ENCODE measurements at places on chromosomes 7 and 10.

GRCh38 chr10:79019441-79020014 is 49.2 kb upstream of the ZMIZ1 start:
- DNase-seq: no peak

GRCh38 chr10:117382861-117383260 is 7.6 kb upstream of the PDZD8 start:
- DNase-seq: no peak

- no peak for DNase-seq
Measured at GRCh38 chr10:37434091-37434490, 308.7 kb downstream of the ANKRD30A start.

DNA sequence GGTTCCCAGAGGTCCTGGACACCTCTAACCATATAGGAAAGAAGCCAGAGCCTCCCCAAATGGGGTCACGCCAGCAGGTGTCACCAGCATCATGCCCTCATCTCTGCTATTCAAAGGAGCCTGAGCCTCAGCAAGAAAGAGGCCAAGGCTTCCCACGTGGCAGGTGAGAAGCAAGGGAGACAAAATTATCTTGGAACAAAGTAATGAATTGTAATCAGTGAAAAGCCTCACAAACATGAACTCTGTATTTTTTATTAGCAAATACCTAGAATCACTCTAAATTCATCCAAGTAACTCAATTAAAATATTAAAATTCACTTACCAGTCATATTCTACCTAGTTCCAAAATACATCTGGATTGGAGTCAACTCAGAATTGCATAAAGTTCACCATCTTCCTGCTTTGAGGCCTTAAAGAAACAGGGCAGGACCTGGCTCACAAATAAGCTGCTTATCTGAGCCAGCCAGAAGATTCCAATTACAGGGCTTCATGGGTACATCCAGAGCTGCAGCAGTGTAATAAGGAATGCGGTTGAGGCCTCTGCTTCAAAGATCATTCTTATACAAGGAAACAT is 68.7 kb downstream of the SGMS1 start:
- no peak for DNase-seq

GRCh38 chr10:63703113-63703670 is 182.0 kb downstream of the REEP3 start:
- no peak for DNase-seq

DNA sequence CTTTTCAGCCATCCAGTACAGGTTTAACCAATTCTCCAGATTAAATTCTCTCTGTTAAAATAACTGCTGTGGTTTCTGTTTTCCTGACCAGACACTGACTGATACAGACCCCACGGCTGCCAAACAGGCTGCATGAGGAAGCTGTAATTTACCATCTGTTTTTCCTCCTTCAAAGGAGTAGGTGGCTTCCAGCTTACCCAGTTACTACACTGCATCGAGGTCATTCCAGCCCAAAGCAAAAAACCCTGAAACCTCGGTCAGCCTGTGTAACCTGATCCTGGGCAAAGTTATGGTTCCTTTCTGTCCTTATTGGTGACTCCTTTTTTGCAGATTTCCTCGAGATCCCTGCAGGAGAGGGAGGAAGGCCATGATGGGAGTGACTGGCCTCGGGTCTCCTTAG is 27.9 kb upstream of the LOXL4 start:
- DNase-seq: no peak

DNA sequence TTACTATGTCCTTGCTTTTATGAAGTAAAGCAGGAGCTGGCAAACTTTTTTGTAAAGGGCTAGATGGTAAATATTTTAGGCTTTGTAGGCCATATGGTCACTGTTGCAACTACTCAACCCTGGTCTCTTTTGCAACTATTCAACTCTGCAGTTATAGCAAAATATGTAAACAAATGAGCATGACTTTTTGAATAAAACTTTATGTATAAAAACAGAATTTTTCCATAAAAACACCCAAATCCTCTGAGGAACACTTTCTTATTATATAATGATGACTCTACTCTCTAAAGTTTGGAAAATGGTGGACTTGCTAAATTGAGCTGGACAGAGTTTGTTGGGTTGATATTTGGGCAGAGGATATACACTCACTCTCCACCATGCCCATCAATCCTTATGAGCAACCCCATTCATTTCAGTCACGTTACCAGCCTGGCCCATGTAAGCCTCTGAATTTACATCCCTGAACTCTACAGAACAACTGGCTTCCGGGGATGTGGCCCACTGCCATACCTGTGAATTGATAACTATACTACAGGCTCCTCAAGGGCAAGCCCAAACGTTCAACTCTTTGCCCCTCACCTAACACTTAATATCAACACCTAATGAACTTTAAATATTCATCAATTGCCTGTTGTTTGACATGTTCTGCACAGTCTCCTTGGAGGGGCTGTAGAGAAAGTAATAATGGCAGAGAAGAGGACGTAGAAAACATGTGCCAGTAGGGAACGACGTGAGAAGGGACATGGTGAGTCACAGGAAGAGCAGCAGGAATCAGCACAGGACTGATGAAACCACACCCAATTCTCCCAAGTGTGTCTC is 37.6 kb downstream of the SGMS1 start:
- DNase-seq: no peak

- DNase-seq: no peak
Measured at GRCh38 chr7:145293754-145294153, 457.9 kb upstream of the TPK1 start.

- no peak for DNase-seq
Measured at GRCh38 chr10:115942101-115942500, 330.9 kb downstream of the GFRA1 start.

DNA sequence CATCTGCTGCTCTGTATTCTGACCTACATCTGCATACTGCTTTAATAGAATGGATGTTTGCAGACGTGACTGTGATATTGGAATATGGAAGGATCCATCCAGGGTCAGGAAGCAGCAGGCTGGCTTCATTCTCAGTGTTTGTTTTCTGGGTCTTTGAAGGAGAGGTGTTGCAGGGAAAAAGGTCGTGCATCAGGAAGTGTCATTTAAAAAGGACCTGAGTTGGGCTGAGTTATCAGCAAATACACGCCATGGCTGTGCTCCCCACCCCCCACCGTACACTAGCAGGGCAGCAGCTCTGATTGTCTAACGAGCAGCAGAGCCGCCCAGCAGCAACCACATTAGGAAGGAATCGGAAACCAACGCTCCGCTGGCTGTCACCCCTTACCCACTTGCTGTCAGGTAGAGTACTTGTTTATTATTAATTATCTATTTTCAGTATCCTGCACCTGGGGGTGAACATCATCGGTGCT is 63.1 kb upstream of the STEAP1B start:
- DNase-seq: no peak

DNA sequence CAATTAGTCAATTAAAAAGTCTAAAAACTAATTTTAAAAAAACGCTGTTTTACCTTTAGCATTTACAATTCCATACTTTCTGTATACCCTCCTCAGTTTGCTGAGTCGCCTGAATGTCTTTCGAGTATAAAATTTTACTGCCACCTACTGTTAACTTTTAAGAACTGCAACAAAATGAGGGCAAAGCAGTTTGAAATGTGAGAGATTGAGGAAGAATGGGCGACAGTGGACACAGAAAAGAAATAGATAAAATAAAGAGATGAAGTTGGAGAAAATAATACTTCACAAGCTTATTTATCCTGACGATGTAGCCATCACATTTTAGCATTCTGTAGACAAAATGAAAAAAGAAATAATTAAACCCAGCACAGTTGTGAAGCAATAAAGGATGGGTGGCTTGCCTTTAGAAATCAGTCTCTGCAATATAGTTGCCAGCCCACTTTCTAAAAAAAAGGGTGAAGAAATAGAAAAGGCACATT is 110.8 kb upstream of the PTN start:
- no peak for DNase-seq

GRCh38 chr7:18555120-18555519 is 59.6 kb downstream of the HDAC9 start:
- DNase-seq: no peak

DNA sequence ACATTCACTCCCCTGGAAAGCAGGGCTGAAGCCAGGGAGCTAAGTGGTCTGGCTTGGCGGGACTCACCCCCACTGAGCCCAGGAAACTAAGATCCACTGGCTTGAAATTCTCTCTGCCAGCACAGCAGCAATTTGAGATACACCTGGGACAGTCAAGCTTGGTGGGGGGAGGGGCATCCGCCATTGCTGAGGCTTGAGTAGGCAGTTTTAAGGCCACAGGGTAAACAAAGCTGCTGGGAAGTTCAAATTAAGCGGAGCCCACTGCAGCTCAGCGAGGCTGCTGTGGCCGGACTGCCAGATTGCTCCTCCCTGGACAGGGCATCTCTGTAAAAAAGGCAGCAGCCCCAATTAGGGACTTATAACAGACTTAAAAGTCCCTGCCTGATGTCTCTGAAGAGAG is 108.2 kb upstream of the FAM13C start:
- no peak for DNase-seq

DNA sequence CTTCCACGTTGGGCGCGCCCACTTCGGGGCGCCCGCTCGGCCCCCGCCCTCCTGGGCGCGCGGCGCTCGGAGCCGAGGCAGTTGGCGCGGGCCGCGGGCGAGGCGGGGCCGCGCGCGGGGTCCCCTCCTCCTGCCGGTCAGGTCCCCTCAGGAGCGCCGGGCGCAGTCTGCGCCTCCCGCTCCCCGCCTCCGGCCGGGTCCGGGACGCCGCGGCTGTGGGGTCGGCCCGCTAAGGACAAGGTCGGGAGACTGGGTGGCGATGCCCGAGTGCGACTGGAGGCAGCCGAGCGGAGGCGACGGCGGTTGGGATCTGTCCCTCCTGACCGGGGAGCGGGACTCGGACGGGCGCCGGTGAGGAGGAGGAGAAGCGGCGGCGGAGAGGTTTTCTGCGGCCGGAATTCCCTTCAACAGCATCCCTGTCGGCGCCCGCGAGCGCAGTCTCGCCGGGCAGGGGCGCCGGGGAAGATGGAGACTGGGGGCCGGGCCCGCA is at the start of gene ATRNL1:
ATRNL1 (plus strand) TSS at position 80 of the 490 bp plus-strand sequence; CDS start at position 466, 386 bp downstream.
- DNase-seq: no peak

DNA sequence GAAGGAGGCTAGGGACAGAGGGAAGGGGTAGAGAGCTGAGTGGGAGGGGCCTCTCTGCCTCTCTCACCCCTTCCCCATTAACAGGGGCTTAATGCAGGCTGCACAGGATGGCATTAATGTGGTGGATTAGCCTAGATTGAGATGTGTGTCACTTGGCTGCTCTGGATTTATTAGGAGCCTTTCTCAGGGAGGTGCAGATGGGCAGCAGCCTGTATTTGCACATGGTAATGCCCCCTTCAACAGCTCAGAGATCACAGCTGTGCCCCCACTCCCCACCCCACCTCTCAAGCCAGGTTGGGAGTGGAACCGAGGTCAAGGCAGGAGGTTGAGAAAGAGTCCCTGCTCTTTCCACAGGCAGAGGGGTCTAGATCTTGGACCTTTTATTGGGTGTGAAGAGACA is 7.3 kb downstream of the PITX3 start:
- DNase-seq: no peak

GRCh38 chr10:67926951-67927350 is 42.5 kb downstream of the SIRT1 start:
- no peak for DNase-seq

DNA sequence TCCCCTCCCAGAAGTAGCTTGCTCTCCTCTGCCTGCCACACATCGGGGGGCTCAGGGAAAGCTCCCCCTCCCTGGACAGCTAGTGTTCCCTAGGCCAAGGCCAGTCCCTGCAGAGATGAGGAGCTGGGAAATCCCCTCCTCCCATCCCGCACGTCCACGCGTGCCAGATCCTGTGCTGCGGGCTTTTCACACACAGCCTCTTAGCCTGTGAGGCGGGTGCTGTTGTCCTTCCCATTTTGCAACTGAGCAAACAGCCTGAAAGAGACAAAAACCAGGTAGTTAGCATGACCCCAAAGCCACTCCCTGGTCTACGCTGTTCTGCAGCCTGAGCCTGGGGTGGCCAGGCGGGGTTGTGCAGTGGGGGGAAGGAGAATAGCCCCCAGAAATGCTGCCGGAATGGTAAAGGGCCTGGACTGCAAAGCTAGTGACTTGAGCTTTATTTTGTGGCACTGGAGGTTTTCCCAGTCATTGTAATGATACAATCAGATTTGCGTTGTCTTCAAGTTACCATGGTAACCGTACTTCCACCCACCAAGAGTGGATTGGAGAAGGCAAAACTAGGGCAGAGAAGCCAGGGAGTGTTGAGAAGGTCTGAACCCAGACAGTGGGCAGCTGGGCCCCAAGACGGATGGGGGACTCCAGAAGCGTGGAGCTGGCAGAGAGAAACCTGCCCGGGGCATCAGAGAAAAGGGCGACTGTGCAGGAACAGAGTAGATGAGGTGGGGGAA is 98.6 kb upstream of the KCTD7 start:
- no peak for DNase-seq

DNA sequence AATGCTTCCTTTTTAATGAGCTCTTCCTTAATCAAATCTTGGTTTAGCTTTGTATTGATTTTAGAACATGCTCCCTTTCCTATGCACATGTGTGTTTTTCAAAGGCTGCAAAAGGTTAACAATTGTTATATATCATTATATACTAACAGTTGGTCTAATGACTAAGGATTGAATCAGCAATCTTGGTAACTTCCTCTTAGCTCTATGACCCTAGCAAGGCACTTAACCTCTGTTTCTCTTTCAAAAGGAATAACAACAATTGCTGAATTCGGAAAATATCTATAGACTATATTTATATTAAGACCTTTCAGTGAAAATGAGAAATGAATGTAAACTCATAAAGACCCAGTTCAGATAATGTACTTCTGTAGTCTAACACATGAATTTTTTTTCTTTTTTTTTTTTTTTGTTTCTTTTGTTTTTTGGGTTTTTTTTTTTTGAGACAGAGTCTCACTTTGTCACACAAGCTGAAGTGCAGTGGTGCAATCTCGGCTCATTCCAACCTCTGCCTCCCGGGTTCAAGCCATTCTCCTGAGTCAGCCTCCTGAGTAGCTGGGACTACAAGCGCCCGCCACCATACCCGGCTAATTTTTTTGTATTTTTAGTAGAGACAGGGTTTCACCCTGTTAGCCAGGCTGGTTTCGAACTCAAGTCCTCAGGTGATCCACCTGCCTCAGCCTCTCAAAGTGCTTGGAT is 48.8 kb downstream of the HOXA1 start:
- DNase-seq: no peak

- no peak for DNase-seq
Measured at GRCh38 chr7:128010391-128011127, 20.7 kb downstream of the LRRC4 start.

DNA sequence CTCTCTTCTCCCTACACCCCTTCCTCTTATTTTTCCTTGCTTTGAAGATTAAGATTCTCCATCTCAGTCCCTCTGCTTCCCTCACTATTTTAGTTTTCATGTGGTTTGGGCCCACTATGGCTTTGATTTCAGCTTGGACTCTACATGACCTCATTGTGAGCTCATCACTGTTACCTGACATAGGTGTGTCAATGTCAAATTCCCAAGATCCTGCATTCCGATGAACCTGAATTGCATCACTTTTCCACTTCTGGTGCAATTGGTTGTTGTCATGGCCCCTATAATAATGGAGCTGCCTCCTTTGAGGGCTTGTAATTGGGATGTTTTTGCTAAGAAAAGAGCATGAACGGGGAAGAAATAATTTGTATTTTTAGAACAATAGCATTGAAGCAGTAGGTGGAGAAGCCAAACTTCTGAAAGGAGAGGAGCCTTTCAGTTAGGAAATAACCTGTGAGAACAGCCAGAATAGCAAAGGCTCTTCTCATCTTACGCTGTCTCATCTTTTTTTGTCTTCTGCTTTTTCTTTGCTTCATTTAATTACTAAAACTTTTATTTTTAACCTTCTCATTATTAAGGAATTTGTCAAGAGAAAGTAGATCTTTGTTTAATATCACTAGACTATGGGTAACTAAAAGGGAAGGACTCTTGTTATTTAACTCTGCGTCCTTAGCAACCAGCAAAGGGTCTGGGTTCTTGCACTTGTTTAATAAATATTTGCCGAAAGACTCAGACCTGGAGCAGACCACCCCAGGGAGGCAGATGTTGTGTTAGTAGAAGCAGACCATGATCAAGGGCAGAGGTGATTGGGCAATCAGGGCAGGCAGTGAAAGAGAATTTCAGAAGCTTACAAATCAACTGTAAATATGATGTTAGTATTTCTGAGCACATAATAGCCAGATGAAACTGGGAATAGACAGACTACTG is 95.4 kb downstream of the TES start:
- no peak for DNase-seq

Data from effector memory CD4-positive, alpha-beta T cell (primary cell).